Naive thymus-derived CD4-positive, alpha-beta T cell (primary cell): ENCODE measurements at places on chromosomes 6 and 20.

DNA sequence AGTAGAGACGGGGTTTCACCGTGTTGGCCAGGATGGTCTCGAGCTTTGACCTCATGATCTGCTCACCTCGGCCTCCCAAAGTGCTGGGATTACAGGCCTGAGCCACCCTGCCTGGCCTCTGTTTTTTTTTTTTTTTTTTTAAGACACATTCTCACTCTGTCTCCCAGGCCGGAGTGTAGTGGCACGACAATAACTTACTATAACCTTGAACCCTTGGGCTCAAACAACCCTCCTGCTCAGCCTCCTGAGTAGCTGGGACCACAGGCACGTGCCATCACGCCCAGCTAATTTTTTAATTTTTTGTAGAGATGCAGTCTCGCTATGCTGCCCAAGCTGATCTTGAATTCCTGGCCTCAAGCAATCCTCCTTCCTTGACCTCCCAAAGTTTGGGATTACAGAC, 26.6 kb downstream of the CPXM1 start:
- no peak for DNase-seq

- no peak for DNase-seq
These were observed 19.5 kb upstream of the MAP3K4 start for GRCh38 chr6:160972111-160972510.

GRCh38 chr20:63664861-63665594, 6.9 kb downstream of the RTEL1 start:
- DNase-seq: no peak

- DNase-seq: no peak
These were observed 599 bp upstream of the PSORS1C1 start for GRCh38 chr6:31113861-31114540.

- DNase-seq: no peak
These were observed 152.4 kb downstream of the BMP2 start for GRCh38 chr20:6919792-6920468.

DNA sequence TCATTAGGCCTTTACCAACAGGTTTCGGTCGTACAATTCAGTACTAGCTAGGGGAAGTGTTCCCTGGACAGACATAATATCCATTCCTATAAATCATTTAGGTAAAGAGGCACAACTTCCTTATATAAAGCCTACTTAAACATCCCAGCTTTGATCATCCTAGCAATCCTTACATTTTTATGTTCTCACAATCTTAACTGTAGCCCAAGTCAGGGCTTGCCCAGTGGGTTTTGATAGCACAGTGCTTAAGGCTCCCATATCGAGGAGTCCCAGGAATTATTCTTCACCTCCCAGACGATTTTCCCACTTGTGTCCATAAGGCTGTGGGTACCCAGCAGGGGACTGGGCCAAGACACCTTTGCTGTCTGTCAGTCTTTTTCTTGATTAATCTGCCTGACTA, 63.2 kb downstream of the E2F3 start:
- DNase-seq: no peak

- DNase-seq: no peak
These were observed 5.6 kb downstream of the PCMTD2 start for GRCh38 chr20:64261138-64261537.

DNA sequence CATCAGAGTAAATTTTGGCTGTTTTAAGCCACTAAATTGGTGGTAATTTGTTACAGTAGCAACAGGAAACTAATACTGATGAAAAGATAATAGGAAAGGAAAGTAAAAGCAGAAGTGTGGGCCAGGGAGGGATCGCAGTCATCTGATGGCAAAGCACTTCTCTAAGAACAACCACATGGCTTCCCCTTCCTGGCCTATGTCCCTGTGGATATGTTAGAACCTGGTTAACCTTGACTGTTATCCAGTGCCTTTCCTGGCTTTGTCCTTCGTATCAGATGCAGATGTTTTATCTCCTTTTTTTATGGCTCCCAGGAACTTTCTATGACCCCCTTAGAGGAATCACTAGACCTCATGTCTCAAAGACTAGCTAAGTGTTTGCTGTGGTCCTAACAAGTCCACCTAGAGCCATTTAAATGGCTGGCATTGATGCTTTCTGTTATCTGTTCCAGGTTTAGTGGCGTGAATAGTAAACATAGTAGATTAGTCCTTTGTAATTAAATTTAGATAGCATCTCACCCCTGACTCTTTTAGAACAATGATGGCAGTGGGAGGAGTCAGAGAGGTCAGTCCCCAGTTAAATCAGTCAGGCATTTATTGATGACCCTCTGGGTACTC, 79.2 kb upstream of the PHACTR2 start:
- DNase-seq: no peak

- DNase-seq: no peak
These were observed 165.5 kb downstream of the BACH2 start for GRCh38 chr6:90131125-90131524.

- no peak for DNase-seq
These were observed 26.7 kb downstream of the SCP2D1 start for GRCh38 chr20:18840248-18840645.

GRCh38 chr20:8132484-8133309, 631 bp downstream of the PLCB1 start:
- no peak for DNase-seq

DNA sequence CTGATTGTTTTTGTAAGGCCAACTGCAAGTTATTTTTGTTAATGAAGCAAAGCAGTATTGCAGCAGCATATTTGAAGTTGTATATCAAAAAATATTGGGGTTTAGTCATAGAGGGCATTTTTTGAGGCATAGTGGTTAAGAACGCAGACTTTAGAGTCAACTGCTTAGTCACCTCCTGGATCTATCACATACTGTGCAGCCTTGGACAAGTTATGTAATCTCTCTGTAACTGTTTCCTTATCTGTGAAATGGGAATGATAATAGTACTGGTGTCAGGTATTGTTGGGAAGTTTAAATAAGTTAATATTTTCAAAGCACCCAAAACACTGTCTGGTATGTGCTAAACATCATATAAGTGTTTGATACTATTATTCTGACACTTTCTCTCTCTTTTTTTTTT, 27.2 kb upstream of the EFHC1 start:
- no peak for DNase-seq

GRCh38 chr6:140592877-140593276, 1218.4 kb upstream of the CITED2 start:
- DNase-seq: no peak

- peak; percentile 3 for DNase-seq
These were observed 80.6 kb upstream of the MBOAT1 start for GRCh38 chr6:20292905-20293304.

- DNase-seq: no peak
These were observed 24.3 kb upstream of the SCRT2 start for GRCh38 chr20:699811-700338.

GRCh38 chr20:25676164-25676809, 20.4 kb downstream of the ZNF337 start:
- no peak for DNase-seq

DNA sequence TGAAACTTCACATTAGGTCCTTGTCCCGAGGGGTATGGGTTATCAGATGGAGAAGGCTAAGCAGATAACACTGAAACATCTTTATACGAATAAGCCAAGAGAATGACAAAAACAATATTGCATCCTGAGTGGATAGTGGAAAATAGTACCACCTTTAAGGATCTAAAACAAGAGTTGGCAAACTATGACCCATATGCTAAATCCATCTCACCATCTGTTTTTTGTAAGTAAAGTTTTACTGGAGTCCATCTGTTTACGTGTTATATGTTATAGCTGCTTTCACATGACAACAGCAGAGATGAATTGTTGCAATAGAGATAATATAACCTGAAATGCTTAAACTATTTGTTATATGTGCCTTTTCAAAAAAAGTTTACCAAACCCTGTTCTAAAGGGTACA, 76.1 kb upstream of the TRDN start:
- DNase-seq: no peak

- no peak for DNase-seq
These were observed 29.9 kb upstream of the SAMD3 start for GRCh38 chr6:130252527-130253237.

DNA sequence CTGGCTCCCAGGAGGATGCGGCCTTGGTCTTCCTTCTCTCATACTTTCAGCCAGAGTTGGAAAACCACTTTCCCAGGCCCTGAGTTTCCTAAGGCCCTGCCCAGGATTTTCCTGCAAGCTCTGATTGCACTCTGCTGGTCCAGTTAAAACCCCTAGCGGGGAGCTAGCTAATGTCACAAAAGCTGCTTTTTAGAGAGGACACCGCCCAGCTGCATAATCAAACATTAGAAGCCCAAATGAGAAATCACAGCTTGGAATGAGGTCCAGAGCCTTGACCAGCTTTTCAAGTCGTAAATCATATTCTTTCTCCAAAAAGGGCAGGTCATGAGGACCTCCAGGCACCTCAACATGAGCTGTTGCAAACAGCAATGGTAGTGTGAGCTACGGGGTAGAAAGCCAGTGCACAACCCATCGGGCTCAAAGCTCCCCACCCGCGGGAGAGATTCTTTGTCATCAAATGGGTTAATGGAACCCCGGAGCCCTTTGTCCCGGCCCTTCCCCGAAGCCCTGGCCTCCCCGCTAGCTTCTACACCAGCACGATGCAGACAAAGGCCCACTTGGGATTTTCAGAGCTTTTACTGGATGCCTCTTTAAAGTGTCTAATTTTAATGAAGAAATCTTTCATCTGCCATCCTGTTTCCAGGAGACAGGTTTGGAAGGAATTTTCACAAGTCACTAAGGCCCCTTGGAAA, 134.0 kb downstream of the SCML4 start:
- DNase-seq: no peak

- no peak for DNase-seq
These were observed 293.9 kb downstream of the THBS2 start for GRCh38 chr6:168959696-168960095.

- DNase-seq: no peak
These were observed 101.8 kb upstream of the DST start for GRCh38 chr6:56744528-56744927.

GRCh38 chr6:41673704-41674000, 35.4 kb downstream of the MDFI start:
- no peak for DNase-seq

- DNase-seq: peak; percentile 40
These were observed at the start of gene PXDC1 for GRCh38 chr6:3751077-3751729. Gene PXDC1 (minus strand): TSS chr6:3751713. CDS start chr6:3751531, 182 bp downstream.

- no peak for DNase-seq
These were observed 16.9 kb downstream of the ILRUN start for GRCh38 chr6:34679552-34680253.

GRCh38 chr6:44621846-44622245, 234.3 kb downstream of the CDC5L start:
- no peak for DNase-seq

- no peak for DNase-seq
These were observed 518.5 kb upstream of the MARCKS start for GRCh38 chr6:113338644-113339043.

- no peak for DNase-seq
These were observed 291.4 kb upstream of the QKI start for GRCh38 chr6:163123098-163123497.

DNA sequence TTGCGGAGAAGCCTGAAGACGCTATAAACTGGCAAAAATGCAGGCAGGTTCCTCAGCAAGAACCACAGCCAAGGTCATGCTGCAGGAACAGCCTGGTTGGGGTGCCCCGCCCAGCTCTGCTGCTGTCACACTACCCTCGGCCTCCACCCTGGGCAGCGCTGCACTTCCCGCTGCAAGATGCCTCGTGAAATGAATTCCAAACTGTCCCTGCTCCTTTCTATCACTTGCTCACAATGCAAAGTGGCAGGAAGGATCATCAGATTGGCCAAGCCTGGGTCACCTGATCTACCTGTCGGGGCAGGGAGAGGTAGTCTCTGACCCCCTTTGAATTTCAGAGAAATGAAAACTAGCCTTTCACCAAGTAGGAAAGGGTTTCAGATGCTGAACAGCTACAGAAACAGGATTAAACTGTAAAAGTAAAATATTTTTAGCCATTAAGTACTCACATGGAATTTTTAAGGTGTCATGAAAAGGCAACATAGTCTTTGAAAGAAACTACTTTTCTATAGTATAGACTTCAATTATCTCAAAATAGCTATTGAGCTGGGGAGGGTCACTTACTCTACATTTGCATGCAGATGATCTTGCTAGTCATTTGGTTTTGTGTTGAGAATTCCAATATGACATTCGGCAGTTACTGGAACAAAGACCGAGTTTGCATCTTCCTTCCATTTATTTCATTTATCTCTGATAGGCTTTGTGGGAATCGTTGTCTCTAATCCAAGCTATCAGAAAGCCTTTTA, 236.4 kb upstream of the ASCC3 start:
- no peak for DNase-seq

- no peak for DNase-seq
These were observed 61.2 kb upstream of the TRAF3IP2 start for GRCh38 chr6:111666847-111667246.

- DNase-seq: no peak
These were observed 4.6 kb upstream of the BPIFA1 start for GRCh38 chr20:33231237-33231636.

DNA sequence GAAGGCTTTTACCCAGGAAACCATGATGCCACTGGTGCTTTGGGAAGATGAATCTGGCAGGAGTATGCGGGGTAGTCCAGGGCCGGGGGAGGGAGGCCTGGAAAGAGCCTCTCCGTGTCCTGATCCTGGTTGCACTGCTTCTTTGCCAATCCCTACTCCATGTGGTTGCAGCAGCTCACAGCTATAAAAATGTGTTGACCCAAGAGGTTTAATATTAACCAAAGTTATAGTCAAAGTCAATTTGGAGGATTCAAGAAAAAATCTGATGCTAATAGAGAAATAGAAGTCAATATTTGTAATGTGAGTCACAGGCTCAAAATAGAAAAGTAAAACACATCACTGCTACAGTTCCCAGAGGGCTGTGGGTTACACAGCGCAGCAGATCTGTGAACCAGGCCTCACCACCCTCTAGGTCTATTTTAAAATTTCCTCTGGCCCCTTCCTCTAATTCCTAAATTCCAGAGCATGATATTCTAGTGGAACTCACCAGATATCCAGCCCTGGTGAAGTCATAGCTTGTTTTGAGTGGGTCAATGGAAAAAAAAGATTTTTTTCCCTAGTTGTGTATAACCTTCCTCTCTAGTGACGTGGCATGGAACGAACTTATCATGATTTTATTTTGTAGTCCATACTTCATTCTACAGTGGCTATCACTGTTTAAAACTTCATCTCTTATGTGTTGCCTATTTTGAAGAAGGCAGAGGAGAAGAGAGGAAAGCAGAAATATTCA, 63.2 kb upstream of the BMP2 start:
- no peak for DNase-seq

DNA sequence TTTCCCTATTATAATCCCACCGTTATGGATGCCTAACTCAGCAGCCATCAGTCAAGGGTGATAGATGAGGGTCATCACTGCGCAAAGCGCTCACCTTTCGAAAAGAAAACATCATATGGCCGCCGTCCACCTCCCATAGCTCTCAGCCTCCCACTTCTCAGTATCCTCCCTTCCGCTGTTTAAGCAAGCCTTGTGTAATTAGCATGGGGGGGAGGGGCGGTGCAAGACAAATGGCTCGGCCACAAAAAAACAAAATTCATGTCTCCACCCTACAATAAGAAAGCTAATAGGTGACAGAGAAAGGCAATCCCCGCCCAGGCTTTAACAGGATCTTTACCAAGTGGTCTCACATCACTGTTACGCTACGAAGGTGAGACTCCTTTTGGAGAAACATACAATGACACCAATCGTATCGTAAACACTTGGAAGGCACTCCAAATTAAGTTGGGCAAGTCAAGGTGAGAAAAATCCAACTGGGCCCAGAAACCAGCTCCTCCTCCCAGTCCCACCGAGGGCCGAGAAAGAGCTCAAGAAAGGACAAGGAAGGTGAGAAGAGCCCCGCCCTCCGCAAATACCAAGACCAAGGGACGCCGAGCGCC, 645 bp downstream of the DDX39B start:
- DNase-seq: peak; percentile 57

GRCh38 chr6:42269974-42270510, 52.4 kb upstream of the MRPS10 start:
- DNase-seq: no peak
